RWPE1 (cell line): ENCODE measurements at places on chromosomes 1 and 21.

GRCh38 chr1:111193712-111194480, 6.5 kb downstream of the DENND2D start:
- DNase-seq = no peak

GRCh38 chr21:31558189-31558961, 101.1 kb upstream of the SOD1 start:
- DNase-seq = peak; percentile 23

DNA sequence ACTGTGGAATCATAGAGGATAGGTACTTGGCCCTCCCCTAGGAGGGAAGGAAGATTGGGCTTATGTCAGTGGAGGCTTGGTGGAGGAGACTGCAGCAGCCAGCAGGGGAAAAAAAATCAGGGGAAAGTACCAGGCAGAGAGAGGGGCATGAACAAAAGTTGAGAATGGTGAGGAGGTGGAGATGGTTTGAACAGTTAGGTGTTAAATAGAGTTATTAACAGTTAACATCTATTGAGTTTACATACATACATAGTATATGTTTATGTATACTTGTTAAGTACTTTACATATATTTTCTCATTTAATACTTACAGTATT, 136.5 kb upstream of the HNRNPU start:
- no peak for DNase-seq

- no peak for DNase-seq
These were observed 181.9 kb downstream of the CYYR1 start for GRCh38 chr21:26391166-26391565.

DNA sequence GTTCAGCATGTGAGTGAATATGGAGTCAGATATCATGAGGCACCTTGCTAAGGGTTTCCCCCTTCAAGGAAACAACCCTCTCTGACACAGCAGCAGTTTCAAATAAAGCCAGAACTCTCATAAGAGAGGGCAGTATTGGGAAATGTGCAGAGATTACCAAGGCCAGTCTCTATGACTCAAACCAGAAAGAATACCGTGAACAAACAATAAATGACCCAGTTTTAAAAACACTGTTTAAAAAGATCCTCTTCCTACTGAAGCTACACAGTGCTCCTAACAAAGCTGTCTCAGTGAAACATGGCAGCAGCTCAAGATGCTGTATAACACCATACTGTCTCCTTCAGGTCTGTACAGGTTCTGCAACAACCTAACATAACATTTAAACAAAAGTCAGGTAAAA, 102.6 kb downstream of the KIAA0319L start:
- no peak for DNase-seq

DNA sequence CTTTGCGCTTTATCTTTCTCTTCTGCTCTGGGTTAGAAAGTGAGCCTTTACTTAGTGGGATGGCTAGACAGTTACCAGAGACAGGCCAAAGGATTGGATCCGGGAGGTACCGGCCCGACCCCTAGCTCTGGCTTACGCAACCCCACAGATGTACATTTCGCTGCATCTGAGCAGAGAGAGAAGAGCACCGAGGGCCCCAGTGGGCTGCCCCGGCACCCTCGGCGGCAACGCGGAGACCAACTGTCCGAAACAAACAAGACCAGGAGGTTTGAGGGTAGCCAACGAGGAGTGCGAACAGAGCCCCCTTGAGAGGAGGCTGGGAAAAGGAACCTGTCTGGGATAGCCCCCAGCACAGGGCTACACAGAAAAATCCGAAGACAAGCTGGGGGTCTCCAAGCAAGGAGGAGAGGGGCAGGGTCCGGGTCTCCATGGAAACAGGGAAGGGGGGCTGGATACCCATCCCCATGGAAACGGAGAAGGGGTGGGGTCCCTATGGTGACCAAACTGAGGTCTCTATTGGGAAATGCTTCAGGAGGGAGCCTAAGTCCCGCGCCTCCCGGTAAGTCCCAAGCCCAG, 373 bp downstream of the MTF1 start:
- DNase-seq = peak; percentile 47

- DNase-seq = no peak
These were observed at the start of gene NCMAP for GRCh38 chr1:24555591-24556413. NCMAP (plus strand) TSS chr1:24556087; CDS start chr1:24595431, 39,344 bp downstream.

- DNase-seq = no peak
These were observed 10.6 kb upstream of the SIM2 start for GRCh38 chr21:36688324-36688723.

DNA sequence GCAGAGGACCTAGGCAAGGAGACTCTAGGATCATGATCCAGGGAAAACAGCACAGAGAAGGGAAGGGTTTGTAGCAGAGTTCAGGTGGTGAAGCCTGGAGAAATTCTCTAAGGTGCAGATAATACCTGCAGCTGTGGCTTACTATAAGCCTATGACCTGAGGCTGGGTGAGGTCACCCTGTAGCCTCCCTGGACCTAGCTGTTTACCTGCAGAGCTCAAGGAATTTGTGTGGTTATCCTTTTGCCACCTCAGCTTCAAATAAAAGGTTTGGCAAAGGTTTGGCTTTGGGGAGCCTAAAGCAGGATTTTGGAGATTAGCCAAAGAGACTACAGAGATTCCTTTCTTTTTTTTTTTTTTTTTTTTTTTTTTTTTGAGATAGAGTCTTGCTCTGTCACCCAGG, 79.5 kb upstream of the ZNF648 start:
- DNase-seq = no peak

GRCh38 chr1:178048426-178048825, 45.5 kb upstream of the RASAL2 start:
- DNase-seq = no peak

DNA sequence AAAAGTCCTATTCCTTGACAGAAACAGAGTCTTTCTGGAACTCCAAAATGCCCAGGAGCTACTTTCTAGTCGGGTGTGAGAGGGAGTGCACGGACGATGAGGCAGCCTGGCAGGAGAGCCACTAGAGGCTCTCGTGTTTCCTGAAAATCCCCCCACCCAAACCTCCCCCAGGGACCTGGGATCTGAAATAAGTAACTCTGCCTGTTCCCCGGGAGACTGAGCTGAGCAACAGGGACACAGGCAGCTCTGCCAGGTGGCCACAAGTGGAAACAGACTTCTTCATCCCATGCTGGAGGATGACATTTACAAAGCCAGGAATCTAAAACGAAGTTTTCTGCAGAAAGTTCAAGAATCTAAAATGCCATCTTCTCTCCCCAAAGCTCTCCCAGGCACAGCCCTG, 77.1 kb downstream of the ITPKB start:
- DNase-seq = no peak

DNA sequence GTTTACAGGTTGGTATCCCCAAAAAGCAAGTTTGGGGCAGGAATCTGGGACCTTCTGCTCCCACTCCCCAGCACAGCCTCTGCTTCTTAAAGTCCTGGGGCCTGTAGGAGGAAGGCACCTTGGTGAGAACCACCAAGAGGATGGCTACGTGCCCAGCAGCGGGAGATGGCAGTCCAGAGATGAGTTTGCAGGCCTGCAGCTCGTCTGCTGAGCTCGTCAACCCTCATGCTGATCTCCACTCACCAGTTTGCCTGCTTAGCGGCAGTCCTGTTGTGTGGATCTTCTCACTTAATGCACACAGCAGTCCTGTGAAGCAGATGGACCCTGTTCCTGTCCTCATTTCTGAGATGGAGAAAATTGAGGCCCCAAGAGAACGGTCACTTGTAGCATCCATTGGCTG, 160.5 kb downstream of the DYRK1A start:
- DNase-seq = no peak

DNA sequence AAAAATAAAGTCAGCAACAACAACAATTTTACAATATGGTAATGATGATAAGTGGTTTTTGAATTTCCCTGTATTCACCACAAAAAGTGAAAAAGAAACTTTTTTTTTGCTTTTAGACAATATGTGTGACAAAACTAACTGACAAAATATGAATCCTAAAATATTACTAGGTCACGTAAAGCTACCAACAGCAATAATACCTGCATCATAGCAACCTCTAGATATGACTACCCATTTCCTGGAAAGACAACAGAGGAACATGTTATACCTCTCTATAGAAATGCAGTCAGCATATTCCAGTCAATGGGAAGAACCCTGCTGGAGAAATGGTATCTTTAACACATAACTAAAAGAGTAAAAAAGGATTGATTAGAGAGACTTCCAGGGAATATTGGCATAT, 73.7 kb downstream of the PDE4B start:
- DNase-seq = no peak

GRCh38 chr21:44751799-44752636, 40.6 kb upstream of the TSPEAR start:
- DNase-seq = no peak

GRCh38 chr1:159468321-159468720, 28.8 kb downstream of the OR10J1 start:
- DNase-seq = no peak

DNA sequence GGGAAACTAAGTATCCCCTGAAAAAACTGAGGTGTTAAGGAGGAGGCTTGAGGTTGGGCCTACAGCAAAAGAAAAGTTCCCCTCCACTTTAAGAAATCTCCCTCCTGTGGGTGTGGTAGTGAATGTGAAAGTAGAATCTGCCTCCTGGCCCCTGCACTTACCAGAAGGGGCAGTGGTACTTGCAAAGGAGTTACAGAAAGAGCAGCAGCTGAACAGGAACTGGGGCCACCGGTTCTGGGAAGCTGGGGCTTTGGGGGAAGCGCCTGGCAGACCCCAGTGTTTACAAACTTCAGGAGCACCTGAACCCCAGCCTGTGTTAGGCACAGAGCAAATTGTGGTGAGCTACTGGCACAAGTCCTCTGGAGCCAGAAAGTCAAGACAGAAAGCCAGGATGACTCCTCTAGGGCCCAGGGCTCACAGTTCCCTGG, 250.2 kb upstream of the FGGY start:
- DNase-seq = no peak

DNA sequence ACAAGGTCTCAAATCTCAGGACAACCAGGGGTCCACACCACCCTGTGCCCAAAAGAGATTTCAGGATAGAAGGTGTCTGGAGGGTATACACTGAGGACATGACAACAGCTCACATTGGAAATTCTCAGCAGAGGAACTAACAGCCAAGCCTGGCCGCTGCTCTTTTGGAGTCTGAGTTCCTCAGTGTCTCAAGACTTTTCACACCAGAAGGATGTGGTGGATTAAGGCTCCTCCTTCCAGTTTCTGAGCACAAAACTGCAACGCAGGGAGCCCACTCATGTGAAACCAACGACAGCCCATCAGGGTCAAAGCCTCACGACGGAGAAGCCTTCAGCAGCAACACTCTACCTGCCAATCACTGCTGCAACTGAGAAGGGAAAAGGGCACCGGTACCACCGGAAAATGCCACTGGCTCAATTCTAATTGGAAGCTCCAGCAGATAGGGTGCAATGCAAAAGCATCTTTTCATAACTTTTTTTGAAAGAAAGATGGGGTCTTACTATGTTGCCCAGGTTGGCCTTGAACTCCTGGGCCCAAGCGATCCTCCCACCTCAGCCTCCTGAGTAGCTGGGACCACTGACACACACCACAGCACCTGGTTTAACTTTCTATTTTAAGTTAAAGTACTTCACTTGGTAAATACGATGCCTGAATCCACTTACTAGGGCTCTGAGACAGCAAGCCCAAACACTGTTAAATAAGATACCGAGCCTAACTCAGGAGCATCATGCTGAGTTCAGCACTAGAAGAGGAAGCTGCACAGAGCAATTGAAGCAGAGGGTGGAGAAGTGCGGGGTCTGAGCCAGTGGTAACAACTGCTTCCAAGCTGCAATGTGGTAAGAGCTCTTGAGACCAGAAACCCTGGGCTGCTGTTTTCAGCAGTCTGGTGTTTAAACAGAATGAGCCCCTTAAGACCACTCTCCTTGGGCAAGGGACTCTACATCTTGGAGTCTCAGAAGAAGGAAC, 7.8 kb downstream of the CAPZB start:
- no peak for DNase-seq

DNA sequence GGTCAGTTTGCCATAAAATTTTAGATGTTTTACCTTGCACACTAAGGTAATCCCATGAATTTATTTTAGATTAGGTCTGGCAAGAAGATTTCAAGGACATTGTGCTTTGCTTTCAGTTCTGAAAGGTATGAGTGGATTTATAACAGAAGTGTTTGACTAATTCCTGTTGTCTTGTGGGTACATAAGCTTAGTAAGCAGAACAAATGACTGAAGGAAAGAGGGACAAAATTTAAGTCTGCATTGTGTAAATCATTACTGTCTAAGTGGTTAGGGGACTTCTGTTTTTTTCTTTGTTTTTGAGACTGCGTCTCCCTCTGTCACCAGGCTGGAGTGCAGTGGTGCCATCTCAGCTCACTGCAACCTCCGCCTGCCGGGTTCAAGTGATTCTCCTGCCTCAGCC, 60.1 kb downstream of the PKN2 start:
- DNase-seq = no peak

DNA sequence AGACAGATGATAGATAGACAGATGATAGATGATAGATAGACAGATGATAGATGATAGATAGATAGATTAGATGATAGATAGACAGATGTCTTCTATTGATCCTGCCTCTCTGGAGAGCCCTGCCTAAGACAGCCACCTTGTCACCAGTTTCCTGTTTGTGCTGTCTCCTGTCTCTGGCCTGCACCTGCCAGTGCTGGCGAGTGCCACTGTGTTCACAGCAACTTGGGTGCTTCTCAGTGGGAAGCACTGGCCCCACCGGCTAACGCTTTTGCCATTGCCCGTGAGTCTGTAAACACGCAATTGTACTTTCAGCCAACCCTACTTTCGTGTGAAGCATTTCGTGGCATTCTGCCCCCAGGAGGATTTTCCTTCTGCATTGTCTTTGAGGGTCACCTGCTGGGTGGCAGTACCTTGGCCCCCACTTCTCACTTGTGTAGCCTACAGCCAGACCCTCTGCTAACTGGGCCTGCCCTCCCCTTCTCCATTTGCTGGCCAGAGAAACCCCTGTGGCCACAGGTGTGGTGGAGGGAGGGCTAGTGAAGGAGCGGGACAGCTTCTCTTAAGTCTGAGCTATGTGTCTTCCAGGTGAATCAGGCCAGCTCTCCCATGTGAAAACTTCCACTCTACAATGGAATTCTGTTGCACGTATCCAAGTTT, 23.4 kb upstream of the PDE9A start:
- no peak for DNase-seq

- DNase-seq = no peak
These were observed 230.6 kb downstream of the DSCAM start for GRCh38 chr21:40616377-40616704.
